ENCODE measurements at places on chromosomes 3 and 15.

- DNase-seq, result no peak
Observed at GRCh38 chr3:139935866-139936817, 1.2 kb downstream of the CLSTN2 start.

DNA sequence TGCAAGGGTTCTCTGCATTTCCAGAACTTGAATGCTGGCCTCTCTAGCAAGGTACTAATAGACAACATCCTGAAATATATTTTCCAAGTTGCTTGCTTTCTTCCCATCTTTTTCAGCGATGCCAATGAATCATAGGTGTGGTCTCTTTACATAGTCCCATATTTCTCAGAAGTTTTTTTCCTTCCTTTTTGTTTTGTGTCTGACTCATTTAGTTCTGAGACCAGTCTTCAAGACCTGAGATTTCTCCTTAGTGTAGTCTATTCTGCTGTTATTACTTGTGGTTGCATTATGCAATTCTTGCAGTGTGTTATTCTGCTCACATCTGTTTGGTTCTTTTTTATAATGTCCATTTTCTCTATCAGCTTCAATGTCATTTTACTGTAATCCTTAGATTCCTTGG is 1265.0 kb upstream of the ALCAM start:
- DNase-seq, result no peak

- no peak for DNase-seq
Observed at GRCh38 chr15:52334491-52335160, 39.0 kb upstream of the MYO5C start.

GRCh38 chr15:63362196-63362595 is 19.4 kb downstream of the CA12 start:
- DNase-seq, result no peak
